Pulmonary artery endothelial cell (primary cell): ENCODE measurements at places on chromosomes 7 and 10. TPM values are rescaled to one million over a fixed set of nuclear protein-coding genes. Genes with fewer than 3 reads are reported as not detected.

The MALRD1 gene
- total RNA-seq, result not detected in 2 replicates

The TMEM130 gene
- not detected in 2 replicates for total RNA-seq

The AKR1C4 gene
- total RNA-seq, result not detected in 2 replicates

GRCh38 chr7:123797673-123798531, 47.1 kb upstream of the HYAL4 start:
- peak; percentile 39 for DNase-seq

DNA sequence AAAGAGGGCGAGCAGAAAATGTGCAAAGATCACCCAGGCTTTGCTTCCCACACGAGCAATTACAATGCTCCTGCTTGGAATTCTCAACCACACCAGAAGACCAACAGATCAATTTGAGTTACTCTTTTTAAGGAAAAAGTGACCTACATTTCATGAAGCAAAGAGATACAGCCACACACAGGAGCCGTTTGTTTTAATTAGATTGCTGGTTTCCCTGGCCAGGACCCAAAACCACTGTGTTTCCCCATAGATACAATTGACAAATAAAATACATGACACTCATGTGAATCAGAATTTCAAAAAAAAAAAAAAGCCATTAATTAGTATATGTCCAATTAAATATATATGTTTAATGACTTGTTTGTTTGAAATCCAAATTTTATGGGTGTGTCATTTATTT, 458.3 kb downstream of the PLXDC2 start:
- no peak for DNase-seq

DNA sequence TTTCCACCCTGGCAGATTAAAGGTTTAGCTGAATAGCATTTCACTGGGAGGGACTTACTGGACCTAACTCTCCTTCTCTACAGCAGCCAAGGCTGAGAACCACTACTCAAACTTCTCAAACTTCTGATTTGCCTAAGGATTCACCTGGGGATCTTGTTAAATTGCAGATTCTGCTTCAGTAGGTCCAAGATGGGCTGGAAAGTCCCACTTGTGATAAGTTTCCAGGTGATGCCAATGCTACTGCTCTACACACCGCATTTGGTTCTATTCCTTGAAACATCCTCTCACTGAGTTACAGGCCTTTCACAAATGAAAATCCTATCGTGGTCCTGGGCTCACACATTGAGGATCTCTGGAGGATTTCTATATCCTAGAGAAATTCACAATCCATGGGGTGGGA, 147.9 kb downstream of the CHCHD3 start:
- DNase-seq, result no peak

- DNase-seq, result no peak
Measured at GRCh38 chr7:154373956-154374355, 321.8 kb downstream of the DPP6 start.

GRCh38 chr7:37526623-37527022, 78.0 kb upstream of the ELMO1 start:
- DNase-seq, result no peak
